Bronchial epithelial cell (primary cell): ENCODE measurements at places on chromosomes 5 and 9.

- no peak for DNase-seq
Measured at GRCh38 chr5:39073767-39074016, 507 bp downstream of the RICTOR start.

- DNase-seq: peak; percentile 10
Measured at GRCh38 chr5:93717162-93717561, 24.2 kb downstream of the POU5F2 start.

GRCh38 chr5:111829701-111830100, 72.7 kb upstream of the NREP start:
- DNase-seq: peak; percentile 70

- no peak for DNase-seq
Measured at GRCh38 chr5:75498208-75498777, 13.1 kb downstream of the CERT1 start.

GRCh38 chr5:66565878-66566277, 30.3 kb upstream of the MAST4 start:
- DNase-seq: peak; percentile 65

GRCh38 chr5:164998590-164998989, 1493.2 kb downstream of the MAT2B start:
- no peak for DNase-seq

DNA sequence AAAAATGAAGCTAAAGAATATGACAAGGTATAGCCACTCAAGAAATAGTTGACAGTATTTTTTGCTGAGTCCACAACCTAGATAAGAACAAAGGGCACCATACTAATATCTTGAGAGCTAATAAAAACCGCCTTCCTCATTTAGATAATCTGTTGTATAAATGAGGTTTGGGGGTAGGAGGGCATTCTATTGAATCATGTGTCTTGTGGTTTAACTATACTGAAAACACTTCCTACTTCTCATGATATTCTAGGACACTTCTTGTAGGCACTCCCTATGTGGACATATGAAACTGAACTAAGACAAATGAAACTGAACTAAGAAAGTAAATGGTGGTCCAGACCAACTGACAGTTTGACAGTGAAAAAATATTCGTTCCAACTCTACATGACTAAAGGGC, 1268.5 kb upstream of the C9orf72 start:
- DNase-seq: no peak

DNA sequence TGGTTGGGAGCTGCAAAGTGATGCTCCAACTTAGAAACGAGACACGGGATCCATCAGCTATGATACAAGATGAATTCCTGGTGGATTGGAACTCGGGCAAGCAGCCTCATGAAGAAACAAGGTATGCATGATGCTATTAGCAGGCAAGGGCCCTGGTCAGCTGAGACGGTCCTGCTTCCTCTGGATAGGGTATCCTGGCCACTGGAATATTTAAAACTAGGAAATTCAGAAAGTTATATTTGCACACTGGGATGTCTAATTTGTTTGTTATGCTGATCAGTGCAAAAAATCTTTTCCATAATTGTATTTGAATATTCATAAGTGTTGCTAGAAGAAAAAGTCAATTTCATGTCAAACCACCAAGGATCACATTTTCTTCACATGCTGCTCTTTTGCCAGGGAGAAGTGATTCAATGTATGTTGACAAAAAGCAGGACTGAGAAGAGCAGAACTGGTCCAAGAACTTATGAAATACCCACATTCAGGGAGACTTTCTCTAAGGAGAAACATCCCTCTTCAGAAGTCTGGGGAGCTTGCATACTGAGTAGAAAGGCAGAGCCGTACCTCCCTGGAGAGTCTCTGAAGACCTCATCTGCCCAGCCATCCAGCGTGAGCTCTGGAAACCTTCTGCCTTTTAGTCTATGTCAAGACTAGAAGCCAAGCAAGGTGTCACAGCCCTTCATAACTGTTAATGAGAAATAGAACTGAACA, 6.7 kb upstream of the NXNL2 start:
- DNase-seq: no peak

DNA sequence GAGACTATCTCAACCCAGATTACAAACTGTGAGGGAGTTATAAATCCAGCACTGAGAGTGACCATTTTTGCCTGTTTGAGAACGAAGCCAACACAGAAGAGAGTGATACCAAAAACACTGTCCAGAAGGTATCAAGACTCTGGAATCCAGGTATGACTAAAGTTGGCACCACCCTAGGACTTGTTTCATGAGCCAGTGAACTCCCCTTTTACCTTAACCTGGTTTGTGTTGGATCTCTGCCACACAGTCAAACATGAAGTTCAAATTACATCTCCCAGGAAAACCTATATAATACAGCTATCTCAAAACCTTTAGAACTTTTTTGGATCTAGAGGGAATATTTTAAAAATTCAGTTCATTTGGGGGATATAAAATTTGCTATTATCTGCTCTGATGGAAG, 11.4 kb downstream of the ZBTB5 start:
- peak; percentile 70 for DNase-seq

DNA sequence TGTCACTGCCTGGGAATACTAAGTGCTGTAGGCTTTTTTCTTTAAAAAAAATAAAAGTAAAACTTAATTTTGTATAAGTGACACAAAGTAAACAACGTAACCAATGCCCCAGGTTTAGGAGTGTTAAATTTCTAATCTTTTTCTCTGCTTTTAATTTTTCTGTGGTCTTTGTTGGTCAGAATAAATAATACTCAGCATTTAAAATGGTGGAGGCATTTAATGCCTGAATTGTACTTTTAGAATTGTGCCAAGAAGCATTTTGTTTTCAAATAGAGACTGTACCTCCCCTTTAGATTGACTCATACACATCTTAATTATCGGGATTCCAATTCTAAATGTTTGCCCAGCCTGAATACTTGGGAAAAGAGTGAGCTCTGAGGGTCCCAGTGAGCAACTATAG, 1.6 kb downstream of the DMXL1 start:
- DNase-seq: no peak

GRCh38 chr9:135669616-135670285, 6.6 kb downstream of the LCN9 start:
- no peak for DNase-seq

GRCh38 chr5:83341815-83342334, 129.7 kb upstream of the VCAN start:
- no peak for DNase-seq

DNA sequence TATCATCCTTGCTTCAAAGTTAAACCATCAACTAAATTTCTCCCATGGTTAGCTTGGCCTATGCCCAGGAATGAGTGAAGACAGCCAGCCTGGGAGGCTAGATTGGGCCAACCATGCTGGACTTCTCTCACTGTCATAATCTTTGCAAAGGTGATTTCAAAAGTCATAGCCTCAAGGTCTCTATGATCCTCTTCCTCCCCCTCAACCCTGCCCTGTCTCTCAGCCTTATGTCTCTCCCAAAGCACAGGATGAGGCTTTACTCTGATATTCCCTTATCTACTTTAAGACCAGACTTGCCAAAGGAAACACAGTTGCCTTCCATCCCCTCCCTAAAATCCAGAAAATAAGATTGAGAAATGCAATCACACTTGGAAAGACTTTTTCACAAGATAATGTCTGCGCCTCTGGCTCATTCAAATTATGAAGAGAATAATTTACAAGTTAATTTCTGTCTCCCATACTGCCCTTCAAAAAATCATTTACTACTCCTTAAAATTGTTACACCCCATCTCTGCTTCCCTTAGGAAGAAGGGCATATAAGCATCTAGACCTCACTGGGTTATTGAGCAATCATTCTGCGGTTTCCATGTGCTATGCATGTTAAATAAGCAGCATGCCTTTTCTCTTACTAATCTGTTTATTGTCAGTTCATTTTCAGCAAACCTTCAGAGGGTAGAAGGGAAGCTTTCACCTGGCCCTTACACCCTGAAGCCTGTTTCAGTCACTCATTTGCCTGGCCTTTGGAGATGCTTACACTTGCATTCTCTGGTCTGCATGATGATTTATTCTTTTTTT, 113.8 kb upstream of the ANKRD55 start:
- DNase-seq: peak; percentile 97

DNA sequence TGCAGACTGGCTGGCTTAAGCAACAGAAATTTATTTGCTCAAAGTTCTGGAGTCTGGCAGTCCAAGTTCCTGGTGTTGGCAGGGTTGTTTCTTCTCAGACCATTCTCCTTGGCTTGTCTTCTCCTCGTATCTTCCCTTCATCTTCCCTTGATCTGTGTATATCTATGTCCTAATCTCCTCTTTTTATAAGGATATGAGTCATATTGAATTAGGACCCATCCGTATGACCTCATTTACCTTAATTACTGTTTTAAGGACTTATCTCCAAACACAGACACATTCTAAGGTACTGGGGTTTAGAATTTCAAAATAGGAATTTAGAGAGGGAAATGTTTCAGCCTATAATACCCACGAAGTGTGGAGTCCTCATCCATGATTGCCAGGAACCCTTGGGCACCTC, 13.1 kb upstream of the LPAR1 start:
- DNase-seq: peak; percentile 28

DNA sequence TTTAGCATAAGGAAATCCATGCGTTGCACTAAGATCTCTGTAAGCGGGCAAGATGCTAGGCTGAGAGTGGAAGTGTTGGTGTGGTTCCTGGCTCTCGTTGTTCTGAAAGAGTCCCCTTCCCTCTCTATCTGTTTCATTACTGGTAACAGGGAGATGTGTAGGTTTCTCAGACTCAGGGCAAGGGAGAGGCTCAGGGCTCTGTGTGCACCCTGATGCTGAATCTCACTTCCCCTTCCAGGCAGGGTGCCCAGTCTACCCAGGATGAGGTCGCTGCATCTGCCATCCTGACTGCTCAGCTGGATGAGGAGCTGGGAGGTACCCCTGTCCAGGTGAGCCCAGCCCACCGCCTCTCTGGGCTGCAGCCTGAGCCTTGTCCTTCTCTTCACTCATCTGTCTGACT, 45.7 kb downstream of the STOM start:
- no peak for DNase-seq

DNA sequence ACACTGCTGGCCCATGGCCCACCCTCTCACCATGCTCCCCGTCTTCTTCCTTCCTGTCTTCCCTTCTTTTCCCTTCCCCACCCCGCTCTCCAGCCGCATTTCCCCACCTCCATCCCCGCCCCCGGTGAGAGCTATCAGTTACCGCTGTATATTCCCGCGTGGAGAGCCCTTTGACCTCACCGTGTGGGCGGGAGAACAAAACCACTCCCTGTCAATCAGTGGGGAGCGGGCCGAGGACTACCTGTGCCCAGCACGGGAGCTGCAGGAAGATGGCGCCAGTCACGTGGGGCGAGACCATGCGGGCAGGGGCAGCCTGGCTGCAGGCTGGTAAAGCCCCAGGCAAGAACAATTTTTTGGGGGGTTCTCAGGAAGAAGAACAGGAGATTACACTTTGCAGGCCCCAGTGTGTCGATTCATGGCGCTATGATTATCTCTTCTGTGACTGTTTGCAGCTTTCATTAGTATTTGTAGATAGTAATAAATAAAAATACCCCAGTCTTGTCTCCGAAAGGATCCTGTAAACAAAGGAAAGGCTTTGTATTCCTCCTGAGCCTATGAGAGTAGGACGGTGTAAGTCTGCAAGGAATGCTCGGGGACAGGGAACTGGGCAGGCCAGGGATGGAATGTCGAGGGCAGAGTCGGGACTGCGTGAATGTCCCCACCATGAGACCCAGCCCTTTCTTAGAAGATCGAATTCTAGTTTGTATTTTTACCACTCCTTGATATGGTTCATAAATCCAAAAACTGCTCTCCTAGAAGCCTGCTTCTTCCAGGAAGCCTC, 14.8 kb upstream of the DMRT1 start:
- DNase-seq: no peak

DNA sequence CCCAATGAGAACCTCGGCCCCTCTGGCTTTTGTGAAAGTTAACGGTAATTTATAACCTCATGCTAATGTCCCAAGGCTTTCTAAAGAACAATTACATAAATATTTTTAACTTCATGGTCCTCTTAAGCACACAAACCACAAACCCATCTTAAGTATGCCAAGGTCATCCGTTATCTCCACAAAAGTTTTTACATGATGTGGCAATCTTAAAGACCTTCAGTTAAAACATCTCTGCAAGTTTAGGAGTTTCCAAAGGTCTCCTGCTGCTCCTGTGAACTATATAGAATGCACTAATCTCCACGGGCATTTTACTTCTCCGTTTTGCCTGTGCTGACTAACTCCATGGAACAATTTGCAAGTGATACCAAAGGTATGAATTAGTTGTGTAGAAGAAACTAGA, 228.2 kb downstream of the TLE1 start:
- no peak for DNase-seq

DNA sequence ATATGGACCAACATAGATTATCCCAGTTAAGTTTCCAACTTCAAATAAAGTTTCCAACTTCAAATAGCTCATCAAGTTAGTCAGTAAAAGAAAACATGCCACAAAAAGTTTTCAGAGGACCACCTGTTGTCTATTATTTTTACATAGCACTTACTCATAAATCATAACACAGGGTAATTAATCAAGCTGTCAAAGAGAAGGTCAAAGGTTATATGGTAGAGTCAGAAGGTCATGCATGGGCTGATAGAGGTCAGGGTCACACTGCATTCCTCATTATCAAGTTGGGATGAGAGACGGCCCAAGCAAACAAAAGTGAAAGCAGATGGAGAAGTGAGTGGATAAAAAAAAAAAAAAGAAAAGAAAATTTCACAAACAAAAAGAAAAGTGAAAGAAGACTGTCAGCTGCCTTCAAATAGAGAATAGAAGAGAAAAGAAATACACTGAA, 145.5 kb upstream of the POU5F2 start:
- DNase-seq: no peak

- no peak for DNase-seq
Measured at GRCh38 chr9:26477963-26478362, 414.6 kb downstream of the CAAP1 start.

DNA sequence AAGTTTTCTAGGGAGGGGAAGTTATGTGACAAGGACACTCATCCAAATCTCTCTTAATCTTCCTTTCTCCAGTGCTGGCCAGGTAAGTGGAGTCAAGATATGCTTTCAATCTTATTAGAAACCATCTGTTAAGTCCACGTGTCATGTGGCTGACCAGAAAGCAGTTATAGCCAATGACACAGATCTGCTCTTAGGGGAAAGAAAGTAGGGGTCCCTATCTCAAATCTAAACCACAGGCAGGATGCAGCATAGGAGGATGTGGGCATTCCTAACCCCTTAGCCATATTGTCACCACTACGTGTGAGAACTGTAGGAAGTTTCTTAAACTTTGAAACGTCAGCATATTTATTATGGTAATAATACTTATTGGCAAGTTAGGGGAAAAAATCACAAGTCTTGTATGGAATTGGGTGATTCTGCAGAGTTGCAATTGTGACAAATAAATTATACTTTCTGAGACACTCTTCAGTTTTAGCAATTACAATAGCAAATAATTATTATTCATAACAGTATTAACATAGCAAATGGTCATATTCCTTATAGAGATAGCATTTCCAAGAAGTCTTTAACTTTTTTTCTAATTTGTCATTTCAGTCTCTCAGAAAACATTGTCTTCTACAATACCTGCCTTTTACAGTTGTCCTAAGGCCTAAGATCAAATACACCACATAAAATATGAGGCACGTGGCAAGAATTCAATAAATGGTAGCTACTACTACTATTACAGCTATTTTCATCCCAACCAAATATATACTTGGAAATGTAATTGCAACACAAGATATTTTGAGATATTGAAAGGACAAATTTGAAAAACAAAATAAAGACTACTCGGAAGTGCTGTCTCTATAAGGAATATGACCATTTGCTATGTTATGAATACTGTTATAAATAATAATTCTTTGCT, 236.9 kb downstream of the PDE4D start:
- DNase-seq: no peak
